ENCODE measurements at places on chromosomes 2 and 18.

- DNase-seq = no peak
These were observed 253.8 kb downstream of the FBXO15 start for GRCh38 chr18:73893880-73894279.

GRCh38 chr18:69998523-69998987 is 50.9 kb upstream of the CD226 start:
- DNase-seq = no peak

DNA sequence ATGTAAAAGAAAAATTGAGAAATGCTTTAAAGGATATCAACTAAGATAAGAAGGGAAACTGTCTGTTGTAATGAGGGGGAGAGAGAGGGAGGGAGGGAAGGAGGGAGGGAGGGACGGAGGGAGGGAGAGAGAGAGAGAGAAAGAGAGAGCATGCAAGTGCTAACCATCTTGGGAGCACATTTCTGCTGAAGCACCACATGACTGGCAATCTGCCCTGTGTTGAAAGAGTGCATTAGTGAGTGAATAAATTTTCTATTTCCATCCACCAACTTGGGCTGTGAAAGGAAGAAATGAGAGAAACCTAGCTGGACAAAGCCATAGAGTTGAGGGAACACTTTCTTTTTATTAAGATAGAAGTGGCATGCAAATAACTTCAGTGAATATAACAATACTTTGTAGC is 110.7 kb downstream of the TMX3 start:
- no peak for DNase-seq

GRCh38 chr2:120709608-120710041 is 26.0 kb upstream of the GLI2 start:
- no peak for DNase-seq

DNA sequence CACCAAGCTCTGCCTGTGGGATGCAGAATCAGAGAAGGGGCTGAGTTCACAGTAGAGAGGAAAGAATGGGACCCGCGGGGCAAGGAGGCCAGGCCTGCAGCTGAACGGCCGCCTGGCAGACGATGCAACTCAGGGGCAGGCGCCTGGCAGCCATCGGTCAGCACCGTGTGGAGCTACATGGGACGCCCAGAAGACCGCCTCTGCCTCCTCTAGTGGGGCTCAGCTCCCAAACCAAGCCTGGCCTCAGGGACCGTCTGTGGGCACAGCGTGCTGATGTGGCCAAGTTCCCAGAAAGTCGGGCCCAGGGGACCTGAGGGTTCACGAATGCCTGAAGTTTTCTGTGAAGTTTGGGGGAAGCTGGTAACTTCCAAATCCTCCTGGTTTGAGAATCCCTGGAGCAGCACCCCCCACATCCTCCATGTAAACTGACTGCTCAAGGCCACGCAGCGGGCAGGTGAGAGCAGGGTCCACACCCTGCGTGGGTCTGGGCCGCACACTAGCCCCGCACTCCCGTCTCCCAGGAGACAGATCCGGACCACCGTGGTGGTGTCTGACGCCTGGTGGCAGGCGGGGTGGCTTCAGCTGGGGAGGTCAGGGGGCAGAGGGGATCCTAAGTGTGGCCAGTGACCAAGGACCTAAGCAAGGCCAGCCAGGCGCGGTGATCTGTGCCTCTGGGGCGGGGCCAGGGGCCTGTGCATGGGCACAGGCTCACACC is 14.6 kb downstream of the SNORC start:
- no peak for DNase-seq

DNA sequence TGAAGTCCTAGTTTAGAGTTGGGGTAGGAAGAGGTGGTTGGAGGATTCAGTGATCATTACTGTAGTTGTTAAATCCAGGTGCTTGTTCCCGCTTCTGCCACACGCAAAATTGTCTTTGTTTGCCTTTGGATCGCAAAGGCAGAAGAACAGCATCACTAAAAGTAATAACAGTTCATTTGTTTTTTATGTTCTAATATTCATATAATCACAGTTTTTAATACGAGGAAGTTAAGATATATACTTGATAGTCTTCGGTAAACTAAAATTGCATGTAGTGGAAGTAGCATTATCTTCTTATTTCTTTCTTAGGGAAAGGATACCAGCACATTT is 365 bp downstream of the NDUFB3 start:
- no peak for DNase-seq

GRCh38 chr18:1252936-1253335 is 348.3 kb downstream of the ADCYAP1 start:
- no peak for DNase-seq

- no peak for DNase-seq
These were observed 257.5 kb downstream of the SETBP1 start for GRCh38 chr18:44937960-44938719.

- DNase-seq = no peak
These were observed 208.9 kb downstream of the SPP2 start for GRCh38 chr2:234259440-234259839.

- peak; percentile 53 for DNase-seq
These were observed 57.8 kb upstream of the RGPD5 start for GRCh38 chr2:109736177-109736827.

DNA sequence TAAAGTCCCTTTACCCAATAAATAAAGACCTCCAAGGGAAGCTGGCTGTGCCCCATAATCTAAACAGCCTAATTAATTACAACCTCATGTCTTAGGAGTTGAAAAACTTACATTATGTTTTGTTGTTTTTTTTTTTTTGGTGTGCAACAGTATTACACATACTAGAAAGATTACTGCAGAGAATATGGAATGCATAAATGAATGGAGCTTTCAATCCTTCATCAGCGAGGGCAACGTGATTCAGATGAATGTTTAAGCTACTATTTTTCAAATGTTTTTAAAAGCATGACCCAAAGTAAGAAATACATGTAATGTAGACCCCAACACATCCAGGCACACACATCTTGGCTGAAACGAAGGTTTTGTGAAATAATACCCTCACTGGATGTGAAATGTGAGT is 167.1 kb upstream of the FN1 start:
- DNase-seq = no peak

GRCh38 chr2:85269959-85270358 is 57.8 kb downstream of the TGOLN2 start:
- no peak for DNase-seq

DNA sequence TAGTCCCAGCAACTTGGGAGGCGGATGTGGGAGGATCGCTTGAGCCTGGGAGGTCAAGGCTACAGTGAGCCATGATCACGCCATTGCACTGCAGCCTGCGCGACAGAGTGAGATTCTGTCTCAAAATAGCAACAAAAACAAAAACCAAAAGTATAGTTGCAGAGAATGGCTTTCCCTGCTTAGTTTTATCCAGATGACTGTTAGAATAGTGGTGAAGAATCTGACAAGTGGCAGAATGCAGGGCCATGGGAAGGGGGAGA is 53.8 kb downstream of the NEDD4L start:
- no peak for DNase-seq

DNA sequence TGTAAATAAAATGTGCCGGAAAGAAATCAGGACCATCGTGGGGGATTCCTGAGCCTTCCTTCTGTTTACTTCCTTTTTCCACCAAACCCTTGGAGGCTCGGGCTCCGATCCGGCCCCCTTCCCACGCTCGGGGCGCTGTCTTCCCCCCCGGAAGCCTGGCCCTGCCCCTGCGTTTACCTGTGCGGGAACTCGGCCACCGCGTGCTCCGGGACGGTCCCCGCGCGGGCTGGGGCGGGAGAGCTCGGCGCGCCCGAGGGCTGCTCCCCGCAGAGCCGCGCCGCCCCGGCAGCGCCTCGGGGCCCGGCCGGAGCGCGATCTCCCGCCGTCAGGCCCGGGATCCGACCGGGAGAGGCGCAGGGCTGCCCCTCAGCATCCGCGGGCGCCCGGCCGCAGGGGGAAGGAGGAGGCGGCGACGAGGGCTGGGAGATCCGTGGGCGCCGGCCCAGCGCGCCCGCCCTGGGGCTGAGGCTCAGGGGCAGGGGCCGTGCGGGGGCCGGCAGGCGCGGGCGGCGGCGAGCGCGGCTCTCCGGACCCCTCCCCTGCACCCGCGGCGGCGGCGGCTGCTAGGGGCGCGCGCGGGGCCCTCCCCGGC is 435 bp downstream of the ADCY3 start:
- no peak for DNase-seq

DNA sequence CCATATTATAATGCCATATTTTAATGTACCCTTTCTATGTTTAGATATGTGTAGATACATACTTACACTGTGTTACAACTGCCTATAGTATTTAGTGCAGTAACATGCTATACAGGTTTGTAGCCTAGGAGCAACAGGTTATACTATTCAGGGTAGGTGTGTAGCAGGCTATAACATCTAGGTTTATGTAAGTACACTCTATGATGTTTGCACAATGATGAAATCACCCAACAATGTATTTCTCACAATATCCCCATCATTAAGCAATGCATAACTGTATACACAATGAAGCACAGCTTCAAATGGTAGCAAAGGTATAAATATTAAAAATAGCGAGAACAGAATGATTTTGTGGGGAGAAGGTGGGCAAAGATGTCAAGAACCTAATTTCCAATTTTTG is 117.8 kb downstream of the DYM start:
- no peak for DNase-seq

DNA sequence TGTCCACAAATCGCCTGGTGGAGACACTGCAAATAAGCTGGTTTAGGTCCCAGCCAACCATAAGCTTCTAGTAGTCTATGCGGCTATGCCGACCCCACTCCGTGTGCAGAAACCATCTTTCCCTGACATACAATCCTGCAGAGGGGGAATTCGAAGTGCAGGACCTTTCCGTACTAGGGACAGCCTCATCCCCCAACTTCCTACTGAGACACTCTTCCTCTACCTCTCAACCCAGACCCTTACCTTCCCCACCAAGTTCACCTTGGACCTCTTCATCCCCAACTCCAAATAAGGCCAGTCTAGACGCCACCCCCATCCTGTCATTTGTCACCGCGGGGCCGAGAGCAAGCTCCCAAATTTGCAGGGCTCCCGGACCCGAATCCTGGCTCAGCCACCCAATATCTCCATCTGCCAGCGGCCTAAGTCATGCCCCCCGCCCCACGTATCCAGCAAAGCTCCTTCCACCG is 496 bp downstream of the SUCLG1 start:
- no peak for DNase-seq

GRCh38 chr2:100818003-100818605 is 1.8 kb upstream of the NPAS2 start:
- peak; percentile 49 for DNase-seq

DNA sequence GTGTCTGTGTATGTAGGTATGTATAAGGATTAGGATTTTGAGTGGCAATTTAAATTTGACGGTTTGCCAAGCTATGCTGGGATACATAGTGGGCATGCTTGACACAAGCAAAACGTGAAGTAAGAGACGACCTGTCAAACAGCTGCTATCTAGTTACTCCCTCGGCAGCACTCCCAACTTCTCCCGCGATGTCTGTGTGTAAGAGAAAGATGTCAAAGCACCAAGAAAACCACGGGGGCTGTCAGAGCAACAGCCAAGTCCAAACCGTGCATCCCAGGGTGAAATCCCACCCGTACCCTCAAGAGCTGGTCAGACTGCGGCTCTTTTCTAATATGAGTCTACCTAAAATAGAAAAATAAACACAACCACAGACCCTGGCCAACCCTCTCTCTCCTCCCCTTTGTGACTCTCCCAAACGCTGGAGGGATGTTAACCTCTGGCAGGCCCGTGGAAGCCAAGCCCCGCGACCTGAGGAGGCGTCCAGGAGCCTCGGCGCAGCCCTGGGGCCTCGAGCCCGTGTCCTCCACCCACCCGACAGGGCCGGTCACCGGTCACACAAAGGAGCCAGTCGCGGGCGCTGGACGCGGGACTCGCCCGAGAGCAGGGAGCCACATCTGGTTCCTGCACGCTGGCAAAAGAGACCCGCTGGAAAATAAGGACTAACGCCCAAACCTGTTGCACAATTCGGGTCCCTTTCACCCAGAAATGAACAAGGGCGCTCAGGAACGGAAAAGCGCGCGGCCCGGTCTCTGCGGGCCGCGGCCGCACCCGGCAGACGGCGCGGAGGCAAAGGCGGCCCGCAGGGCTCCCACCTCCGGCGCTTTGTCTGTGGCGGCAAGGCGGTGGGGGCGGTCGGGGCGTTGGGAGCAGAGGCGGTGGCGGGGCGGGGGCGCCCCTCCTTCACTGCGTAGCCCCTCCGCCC is 925 bp downstream of the SESTD1 start:
- DNase-seq = peak; percentile 59

GRCh38 chr2:232538671-232539070 is 821 bp upstream of the CHRNG start:
- DNase-seq = no peak

DNA sequence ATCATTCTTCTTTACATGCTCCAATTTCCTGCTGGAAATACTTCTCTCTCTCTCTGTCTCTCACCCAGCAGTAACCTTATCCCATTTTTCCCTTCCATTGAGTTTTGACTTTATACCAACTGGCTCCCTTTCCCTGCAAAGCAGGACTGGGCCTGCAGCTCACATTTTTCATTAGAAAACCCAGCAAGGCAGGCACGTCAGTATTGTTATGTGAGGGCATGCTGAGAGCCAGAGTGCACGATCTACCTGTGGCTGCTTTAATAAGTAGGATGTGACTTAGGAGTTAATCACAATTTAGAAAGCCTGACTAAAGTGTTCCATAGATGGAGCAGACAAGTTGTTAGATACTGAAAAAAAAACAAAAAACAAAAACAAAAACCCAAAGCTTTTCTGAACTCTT is 5.2 kb upstream of the NDUFV2 start:
- DNase-seq = no peak

DNA sequence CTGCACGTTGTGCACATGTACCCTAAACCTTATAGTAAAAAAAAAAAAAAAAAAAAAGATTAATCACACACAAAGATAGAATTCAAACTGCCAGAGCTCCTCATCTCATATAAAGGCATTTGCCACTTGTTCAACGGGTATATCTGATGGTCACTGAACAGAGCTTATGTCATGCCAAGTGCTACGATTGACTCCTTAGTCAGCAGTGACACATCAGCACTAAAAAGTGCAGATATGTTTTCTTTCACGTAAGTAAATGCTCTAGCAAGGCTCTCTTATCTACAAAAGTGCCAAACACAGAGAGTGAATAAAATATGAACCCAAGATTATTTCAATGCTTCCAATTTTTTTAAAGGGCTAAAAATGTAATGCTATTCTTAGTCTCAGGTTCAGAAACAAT is 1.1 kb downstream of the LMAN1 start:
- DNase-seq = no peak

DNA sequence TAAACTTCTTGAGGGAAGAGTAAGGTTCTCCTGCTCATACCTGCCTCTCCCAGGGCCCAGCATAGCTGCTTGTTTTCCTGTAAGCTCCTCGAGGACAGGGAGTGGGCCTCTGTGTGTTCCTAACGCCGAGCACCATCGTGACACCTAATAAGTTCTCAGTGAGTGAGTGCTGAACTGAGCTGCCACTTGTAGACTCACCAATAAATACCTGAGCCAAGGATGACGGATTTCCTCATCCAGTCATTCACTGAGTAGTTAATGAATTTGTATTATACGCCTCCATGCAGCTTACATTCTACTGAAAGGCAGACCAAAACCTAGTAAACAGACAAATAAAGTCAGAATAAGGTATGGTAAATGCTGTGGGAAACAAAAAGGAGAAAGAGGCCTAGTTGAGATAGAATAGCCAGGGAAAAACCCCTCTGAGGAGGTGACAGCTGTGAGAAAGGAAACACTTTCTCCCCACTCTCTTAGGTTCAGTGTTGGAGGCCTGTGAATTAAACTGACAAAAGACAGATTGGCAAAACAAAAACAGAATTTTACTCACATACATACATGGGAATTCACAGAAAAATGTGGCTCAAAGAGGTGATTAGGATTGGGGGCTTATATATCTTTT is 138.6 kb downstream of the B3GNT2 start:
- DNase-seq = no peak

- no peak for DNase-seq
These were observed 349.4 kb downstream of the SLC4A3 start for GRCh38 chr2:219976871-219977270.

Data from breast epithelium (tissue), 4 donors.